ENCODE measurements at places on chromosomes 7 and 10.
A peak's percentile ranks its signal among the peaks of the same experiment; 100 is the strongest.

GRCh38 chr10:47346581-47347302 lies 1.4 kb upstream of the RBP3 start:
- no peak for DNase-seq

DNA sequence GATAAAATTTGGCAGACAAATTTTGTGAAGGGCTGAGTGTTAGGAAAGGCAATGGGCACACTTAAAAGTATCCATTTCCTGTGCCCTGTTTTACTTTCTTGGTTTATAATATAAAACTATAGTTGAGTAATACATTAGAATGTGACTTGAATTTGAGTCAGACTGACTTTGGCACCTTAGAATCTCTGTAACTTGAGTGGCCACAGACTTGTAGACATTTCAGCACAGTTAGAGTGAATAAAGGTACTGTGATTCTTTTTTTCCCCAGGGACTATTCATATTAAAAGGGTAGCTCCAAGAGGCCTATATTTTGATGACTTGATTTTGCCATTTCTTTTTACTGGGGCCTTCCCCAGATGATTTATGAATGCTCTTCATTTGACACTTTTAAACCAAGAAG lies 22.4 kb downstream of the GBF1 start:
- no peak for DNase-seq

DNA sequence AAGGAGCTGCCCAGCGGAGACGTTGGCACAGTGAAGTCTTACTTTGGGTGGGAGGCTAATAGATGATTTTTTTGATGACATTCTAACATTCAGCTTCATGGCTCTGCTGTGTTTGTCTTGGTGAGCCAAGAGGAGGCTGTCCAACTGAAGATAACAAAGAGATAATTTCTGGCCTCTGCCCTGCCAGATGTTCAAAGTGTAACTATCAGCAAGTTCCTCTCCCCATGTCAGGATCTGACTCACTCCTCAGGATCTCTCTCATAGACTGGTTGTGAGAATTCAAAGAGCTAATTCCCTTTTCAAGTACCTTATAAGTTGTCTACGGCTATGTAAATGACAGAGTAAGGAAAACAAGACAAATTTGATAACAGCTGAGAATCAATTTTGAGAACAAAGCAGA lies 1340.9 kb downstream of the XPNPEP1 start:
- no peak for DNase-seq

DNA sequence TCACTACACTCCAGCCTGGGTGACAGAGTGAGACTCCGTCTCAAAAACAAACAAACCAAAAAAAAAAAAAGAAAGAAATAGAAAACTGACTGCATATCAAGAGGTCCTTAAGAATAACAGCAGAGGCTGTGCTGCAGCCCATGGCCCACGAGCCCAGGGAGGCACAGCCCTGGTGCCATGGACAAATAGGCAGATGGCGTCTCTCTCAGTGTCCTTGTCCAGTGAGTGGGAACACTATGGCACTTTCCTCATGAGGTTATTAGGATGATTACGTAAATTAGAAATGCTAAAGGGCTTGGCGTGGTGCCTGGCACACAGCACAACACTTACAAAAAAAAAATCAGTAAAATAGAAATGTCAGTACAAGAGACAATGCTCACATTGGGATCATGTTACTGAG lies 33.4 kb upstream of the PFKP start:
- DNase-seq = no peak

DNA sequence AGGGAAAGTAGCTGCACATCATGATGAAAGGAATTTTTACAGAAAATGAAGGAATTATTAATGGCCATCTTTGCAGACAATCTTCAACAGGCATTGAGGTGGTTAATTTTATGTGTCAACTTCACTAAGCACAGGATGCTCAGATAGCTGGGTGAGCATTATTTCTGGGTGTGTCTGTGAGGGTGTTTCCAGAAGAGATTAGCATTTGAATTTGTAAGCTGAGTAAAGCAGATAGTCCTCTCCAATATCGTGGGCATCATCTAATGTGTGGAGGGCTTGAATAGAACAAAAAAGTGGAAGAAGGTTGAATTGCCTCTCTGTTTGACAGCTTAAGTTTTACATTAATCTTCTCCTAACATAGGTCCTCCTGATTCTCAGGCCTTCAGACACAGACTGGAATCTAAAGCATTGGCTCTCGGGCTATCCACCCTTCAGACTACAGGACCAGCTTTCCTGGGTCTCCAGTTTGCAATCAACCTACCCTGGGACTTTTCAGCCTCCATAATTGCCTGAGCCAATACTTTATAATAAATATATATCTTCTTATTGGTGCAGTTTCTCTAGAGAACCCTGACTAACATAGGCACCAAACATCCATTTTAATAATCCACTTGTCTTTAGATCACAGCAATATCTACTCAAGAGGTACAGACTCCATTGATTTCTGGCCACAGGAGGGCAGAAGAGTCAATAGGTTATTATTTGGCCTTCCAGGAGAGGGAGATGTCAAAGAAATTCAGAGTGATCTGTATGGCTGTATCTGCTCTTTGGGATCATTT lies 10.5 kb upstream of the CRPPA start:
- peak; percentile 70 for DNase-seq

- DNase-seq = no peak
Observed at GRCh38 chr10:126964190-126964589, 59.0 kb downstream of the DOCK1 start.

DNA sequence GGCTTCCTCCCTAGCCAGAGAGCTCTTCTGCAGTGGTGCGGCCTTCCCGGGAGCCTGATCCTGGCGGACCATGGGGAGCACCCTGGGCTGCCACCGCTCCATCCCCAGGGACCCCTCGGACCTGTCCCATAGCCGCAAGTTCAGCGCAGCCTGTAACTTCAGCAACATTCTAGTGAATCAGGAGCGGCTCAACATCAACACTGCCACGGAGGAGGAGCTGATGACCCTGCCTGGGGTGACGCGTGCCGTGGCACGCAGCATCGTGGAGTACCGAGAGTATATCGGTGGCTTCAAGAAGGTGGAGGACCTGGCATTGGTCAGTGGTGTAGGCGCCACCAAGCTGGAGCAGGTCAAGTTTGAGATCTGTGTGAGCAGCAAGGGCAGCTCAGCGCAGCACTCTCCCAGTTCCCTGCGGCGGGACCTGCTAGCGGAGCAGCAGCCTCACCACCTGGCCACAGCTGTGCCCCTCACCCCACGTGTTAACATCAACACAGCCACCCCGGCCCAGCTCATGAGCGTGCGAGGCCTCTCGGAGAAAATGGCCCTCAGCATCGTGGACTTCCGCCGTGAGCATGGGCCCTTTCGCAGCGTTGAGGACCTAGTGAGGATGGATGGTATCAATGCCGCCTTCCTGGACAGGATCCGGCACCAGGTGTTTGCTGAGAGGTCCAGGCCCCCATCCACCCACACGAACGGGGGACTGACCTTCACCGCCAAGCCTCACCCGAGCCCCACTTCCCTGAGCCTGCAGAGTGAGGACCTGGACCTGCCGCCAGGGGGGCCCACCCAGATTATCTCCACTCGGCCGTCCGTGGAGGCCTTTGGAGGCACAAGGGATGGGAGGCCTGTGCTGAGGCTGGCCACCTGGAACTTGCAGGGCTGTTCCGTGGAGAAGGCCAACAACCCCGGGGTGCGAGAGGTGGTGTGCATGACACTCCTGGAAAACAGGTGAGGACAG lies 1.5 kb downstream of the EEPD1 start:
- DNase-seq = no peak

- DNase-seq = peak; percentile 58
Observed at GRCh38 chr10:110893559-110894179, 21.9 kb downstream of the PDCD4 start.

- DNase-seq = peak; percentile 75
Observed at GRCh38 chr10:49164559-49165188, 23.5 kb downstream of the TMEM273 start.

DNA sequence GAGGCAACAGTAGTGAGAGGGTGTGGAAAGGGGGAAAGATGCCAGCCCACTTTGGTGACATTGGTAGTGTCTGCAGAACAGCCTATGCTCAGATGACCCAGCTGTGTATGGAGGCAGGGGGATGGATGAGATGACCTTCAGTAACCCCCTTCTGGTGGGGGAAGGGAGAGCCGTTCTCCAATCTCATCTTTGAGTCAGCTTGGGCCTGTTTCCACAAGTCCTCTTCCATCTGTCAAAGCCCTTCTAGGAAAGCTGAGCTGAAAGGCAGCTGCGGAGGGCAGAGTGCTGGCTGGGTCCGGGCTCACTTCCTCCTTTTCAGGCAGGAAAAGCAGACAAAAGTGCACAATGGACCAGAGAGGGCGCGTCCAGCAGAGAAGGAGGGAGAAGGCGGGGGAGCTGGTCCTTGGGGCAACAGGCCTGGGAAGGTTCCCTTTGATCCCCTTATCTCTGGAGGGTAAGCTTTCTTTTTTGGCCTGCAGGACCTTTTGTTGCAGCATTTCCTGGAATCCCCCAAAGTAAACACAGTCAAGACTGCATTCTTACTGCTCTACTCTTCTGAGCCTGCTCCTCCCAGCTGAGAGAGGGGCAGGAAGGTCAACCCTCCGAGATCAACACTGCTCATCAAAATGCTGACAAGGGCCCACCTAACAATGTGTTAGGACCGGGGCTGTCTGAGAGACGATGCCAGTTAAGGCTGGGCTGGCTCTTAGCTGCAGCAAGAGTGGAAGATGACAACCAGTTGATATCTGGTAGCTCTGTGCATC lies 1.2 kb upstream of the LRMDA start:
- peak; percentile 82 for DNase-seq

DNA sequence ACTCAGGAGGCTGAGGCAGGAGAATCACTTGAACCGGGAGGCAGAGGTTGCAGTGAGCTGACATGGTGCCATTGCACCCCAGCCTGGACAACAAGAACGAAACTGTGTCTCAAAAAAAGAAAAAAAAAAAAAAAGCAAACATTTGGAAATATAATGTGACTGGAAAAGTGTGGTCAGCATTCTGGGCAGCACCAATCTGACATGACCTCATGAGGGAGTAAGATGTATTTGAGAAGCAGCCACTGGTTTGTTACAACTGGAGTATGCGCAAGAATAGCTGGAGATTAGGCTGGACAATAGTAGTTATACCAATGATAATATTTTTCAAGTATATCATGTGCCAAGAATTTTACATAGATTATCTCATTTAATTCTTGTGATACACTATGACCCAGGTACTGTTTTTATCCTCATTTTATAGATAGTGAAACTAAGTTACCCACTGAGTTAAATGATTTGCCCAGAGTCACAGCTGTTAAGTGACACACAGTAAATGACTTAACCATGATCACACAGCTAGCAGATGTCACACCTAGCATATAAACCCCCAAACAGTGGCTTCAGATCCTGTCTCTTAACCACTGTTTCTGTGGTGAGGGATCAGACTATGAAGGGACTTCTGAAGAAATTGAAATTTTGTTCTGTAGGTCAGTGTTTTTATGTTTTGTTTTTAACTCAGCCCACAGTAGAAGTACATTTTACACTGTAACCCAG lies 11.1 kb downstream of the MCU start:
- DNase-seq = no peak

DNA sequence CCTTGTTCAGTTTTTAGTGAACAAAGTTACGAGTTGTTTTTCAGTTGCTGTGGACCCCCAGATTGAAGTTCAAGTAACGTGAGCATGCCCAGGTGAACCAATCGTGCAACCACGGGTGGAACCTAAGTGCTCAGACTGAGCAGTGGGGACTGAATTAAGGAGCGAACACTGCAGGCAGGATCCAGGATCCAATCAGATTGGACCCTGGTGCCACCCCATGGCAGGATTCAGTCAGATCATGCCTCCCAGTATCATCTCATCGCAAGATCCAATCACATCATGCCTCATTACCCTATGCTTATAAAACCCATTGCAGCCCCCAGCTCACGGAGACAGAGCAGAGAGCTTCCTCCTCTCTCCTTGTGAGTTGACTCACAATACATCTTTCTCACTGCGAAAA lies 80.9 kb downstream of the PFKFB3 start:
- DNase-seq = no peak

- no peak for DNase-seq
Observed at GRCh38 chr7:64874562-64875250, 28.4 kb upstream of the ZNF273 start.

GRCh38 chr7:143042159-143042789 lies 9.9 kb upstream of the OR6V1 start:
- DNase-seq = no peak

- no peak for DNase-seq
Observed at GRCh38 chr10:4655879-4656278, 170.1 kb upstream of the AKR1E2 start.

Data from common myeloid progenitor, CD34-positive (primary cell).